ENCODE measurements at places on chromosomes 3 and 15.

- DNase-seq = no peak
Observed at GRCh38 chr15:75955720-75956119, 52.0 kb downstream of the FBXO22 start.

DNA sequence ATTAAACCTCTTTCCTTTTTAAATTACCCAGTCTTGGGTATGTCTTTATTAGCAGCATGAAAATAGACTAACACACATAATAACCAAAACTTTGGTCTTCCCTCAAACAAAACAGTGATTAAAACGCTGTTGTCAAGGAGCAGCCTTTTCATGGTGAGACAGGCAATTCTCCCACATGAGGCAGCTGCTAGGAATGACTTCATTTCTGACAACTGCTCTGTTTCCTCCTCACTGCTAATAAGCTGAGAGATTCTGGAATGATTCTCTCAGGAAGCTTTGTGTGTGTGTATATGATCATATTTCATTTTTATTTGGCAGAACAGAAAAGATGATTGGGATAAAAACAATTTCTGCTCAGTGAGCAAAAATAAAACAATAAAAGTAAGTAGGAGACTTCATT is 580.6 kb upstream of the ADAMTS9 start:
- DNase-seq = no peak

GRCh38 chr3:110791995-110792686 is 279.5 kb upstream of the NECTIN3 start:
- no peak for DNase-seq

DNA sequence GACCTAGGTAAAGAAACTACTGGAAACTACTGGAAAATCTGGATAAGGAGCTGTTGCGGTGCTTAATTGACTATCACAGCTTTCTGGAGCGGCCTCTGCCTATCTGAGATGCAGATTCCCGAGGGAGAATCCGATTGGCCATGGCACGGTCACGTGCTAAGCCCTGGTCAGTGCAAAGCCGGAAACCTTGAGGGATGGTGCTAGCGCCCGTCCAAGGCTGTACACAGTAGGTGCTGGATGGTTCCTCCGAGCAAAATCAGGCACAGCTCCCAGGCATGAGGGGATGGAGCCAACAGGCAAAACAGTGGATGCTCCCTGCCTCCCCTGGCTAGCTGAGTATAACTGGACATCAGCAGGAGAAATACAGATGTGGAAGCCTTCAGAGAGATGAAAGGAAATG is 238.7 kb upstream of the HES1 start:
- DNase-seq = no peak

- no peak for DNase-seq
Observed at GRCh38 chr3:115120597-115120996, 26.5 kb downstream of the ZBTB20 start.

- DNase-seq = no peak
Observed at GRCh38 chr3:43286841-43287499, 630 bp downstream of the SNRK start.

Data from stimulated activated CD4-positive, alpha-beta T cell treated with anti-CD3 and anti-CD28 coated beads, Interleukin-15, amount 100 ng/mL, for 48 hours (primary cell).